ENCODE measurements at places on chromosomes 12 and 14.

DNA sequence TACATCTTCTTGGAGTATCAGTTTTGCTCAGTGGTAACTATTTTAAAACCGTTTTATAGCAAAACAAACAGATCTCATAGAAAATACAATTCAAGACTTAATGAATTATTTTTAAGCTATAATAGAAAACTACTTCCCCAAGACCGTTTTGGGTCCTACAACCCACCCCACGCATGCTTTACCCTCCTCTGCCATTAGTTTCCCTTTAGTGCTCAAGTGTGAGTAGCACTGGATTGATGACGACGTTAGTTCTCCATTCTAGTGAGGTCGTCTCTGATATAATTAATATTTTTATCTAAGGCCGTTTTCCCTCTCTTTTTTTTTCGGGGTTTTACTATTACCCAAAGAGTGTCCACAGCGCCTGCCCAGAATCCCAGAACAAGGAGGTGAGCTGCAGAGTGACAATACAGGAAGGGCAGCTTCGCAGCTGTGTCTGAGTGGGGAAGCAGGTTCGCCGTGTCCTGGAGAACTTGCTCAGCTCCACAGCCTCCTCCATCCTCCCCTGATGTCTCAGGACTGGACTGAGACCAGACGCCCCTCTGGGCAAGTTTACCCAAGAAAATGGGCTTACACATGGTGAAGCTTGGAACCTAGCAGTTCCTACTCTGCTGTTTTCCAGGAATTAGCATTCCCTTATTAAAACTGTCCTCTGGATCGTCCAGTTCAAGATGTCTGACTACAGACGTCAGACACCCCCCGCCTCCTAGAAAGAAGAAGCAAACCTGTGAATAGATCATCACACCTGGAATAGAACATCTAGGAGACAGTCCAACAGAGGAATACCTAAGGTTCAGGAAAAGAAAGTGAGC, 31.9 kb upstream of the MON2 start:
- DNase-seq, result no peak

DNA sequence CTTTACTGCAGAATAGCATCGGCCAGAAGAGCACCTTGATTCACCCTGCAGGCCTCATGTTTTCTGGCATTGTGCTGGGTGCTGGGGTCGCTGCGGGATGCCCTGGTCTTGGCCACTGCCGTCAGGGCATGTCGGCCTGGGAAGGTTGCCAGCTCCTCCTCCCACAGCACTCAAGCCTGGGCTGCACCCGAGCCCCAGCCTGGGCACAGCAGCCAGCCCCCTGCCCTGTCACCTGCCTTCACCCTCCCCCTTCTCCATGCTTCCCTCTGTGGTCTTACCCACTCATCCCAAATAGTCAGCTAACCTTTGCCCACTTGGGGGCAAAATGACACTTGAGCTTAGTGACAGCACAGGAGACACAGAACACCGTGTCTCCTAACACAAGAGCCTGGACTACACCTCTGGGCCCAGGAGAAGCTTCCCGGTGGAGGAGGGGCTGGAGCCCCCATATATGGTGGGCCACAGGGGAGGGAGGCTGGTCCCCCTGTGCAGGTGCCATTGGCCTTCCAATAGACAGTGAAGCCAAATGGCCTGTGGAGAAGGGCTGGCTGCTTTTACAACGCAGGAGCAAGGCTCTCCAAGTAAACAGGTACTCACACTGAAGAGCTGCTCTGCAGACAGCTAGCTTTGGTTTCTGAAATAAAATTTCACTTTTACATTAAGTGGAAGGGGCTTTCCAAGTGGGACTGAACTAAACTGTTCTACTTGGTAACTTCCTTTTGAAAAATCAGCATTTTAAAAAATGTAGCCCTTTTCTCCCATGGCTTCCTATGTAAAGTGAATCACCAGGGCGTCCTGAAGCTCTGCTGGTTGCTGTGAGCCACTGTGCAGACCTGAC, 51.2 kb upstream of the AMN start:
- DNase-seq, result no peak

- DNase-seq, result no peak
These were observed 93.3 kb downstream of the CALM1 start for GRCh38 chr14:90489916-90490719.

DNA sequence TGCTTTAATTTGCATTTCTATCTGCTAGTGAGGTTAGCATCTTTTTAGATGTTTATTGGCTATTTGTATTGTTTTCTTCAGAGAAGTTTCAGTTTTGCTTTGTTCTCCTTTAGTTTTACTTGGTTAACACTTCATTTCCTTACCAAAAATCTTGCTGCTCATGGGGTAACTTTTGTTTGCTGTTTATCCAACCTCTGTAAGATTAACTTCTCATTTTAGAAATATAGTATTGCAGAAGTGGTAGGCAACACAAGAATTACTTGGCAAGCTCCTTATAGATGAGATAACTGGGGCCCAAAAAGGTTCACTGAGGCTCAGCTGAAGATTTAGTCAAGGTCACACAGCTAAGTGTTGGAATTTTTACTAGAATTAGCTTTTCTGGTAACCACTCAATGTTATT, 40.5 kb downstream of the ALKBH1 start:
- DNase-seq, result no peak

GRCh38 chr12:109963743-109964429, 32.3 kb downstream of the GIT2 start:
- no peak for DNase-seq
